ENCODE measurements at places on chromosomes 5 and 9.

GRCh38 chr9:2356041-2356790 is 265.4 kb upstream of the VLDLR start:
- DNase-seq = no peak

- DNase-seq = no peak
These were observed 31.7 kb downstream of the ALG2 start for GRCh38 chr9:99189887-99190596.

DNA sequence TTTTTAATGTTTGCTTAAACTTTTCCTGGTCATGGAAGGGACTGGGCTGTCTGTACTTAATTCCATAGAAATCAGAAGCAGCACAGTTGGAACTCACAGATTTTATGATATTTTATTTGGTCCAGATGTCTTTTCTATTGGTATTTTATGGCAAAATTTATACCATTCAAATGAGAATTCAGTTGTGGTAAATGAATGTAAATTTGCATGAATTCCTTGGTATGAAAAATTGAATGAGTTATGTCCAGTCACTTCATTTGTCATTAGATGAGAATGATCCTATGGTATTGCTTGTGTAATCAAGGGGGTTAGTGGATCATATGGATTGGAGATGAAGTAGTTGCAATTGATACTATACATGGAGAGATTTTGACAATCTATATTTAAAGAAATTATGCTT is 188.0 kb downstream of the KDM4C start:
- no peak for DNase-seq

- DNase-seq = no peak
These were observed 80.2 kb downstream of the PJA2 start for GRCh38 chr5:109329333-109330237.

DNA sequence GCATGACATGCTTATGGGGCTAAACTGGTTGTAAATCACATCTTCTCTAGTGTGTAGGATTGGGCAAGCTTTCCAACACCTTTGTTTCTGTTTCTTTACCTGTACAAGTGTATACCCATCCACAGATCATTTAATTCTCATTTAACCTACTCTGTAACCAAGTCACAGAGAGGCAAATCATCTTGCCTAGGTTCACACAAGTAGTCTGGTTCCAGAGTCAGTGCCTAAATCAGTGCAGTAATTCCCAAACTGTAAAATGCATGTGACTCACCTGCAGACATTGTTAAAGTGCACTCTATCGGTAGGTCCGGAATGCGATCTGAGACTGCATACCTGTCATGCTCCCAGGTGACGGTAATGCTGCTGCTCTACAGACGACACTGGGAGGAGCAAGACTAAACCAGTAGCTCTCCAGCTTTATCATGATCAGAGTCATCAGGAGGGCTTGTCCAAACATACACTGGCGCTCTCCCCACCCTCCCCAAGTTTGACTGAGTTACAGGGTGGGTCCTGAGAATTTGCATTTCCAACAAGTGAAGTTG is 107.9 kb upstream of the FREM1 start:
- no peak for DNase-seq

DNA sequence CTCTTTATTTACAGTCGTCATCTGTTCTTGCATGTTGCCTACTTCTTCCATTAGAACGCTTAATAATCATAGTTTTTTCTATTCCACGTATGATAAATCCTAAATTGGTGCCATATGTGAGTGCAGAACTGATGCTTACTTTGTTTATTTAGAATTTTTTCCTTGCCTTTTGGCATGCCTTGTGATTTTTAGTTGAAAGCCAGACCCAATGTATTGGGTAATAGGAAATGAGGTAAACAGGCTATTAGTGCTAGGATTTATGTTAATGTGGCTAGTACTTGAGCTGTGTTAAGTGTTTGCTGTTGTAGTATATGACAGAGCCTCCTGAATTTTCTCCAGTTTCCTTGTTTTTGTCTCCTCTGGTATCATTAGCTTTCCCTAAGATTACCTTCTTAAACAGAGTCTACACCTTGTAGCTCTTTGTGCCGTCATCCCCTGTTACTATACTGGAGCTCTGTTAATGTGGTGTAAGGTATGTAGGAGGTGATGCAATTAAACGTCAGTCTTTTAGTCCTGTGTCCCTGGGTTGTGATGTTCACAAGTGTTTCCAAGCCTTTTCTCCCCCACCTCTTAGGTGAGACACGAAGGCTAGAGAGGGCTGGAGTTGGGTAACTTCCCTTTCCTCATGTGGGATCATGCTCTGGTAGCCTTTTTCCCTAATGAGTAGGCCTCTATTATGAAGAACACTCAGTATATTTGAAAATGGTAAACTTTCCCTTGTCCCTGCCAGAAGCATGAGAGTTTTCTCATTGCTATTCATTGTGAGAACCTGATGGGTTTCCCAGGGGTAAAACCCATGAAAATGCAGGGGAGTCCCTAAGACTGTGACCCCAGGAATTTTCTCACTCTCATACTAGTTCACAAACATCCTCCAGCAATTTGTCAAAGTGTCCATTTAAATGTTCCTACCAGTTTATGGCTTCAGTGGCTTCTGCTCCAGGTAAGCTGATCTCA is 21.2 kb downstream of the SPATA31D3 start:
- DNase-seq = no peak

- DNase-seq = no peak
These were observed 8.6 kb upstream of the COL15A1 start for GRCh38 chr9:98935071-98935505.

- DNase-seq = no peak
These were observed 103.6 kb downstream of the FNBP1 start for GRCh38 chr9:129939431-129939830.

Data from AML-193 (cell line).